ENCODE measurements at places on chromosomes 3 and 15.
A peak's percentile ranks its signal among the peaks of the same experiment; 100 is the strongest.

GRCh38 chr15:96274087-96274440 lies 56.4 kb upstream of the NR2F2 start:
- DNase-seq, result no peak

- DNase-seq, result no peak
Measured at GRCh38 chr3:133383741-133384140, 16.1 kb upstream of the BFSP2 start.

DNA sequence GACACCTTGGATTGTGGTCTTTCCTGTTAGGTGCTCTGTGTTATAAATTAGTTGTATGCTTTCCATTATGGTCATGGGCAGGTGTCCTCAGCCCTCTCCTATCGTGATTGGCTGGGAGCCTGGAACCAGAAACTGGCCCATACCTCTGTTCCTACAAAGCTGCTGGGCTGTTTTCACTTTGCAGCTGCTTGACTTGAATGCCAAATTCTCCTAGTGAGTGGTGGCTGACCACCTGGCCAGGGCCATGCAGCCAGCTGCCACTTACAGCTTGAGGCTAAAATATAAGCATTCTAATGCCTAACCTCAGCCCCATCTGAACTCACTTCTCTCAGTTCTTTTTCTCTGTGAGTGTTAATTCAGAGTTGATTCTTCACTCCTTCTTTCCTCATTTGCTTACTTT lies 239.3 kb upstream of the GBE1 start:
- DNase-seq, result no peak

GRCh38 chr3:3196148-3196861 lies 16.8 kb upstream of the CRBN start:
- no peak for DNase-seq

GRCh38 chr3:12984023-12984823 lies 89.0 kb downstream of the IQSEC1 start:
- DNase-seq, result peak; percentile 73
